ENCODE measurements at places on chromosomes 7 and 10. TPM values are rescaled to one million over a fixed set of nuclear protein-coding genes. Genes with fewer than 3 reads are reported as not detected.

- no peak overlapping the region for H3K4me3 ChIP-seq
- no peaks in the 10 kb centered on the region for H3K27me3 ChIP-seq
- no peak for DNase-seq
Observed at GRCh38 chr10:24777196-24777595, 53.5 kb upstream of the ARHGAP21 start.

MOGAT3 gene
- not detected for total RNA-seq

ACHE gene
- 1.7 TPM for total RNA-seq

DNA sequence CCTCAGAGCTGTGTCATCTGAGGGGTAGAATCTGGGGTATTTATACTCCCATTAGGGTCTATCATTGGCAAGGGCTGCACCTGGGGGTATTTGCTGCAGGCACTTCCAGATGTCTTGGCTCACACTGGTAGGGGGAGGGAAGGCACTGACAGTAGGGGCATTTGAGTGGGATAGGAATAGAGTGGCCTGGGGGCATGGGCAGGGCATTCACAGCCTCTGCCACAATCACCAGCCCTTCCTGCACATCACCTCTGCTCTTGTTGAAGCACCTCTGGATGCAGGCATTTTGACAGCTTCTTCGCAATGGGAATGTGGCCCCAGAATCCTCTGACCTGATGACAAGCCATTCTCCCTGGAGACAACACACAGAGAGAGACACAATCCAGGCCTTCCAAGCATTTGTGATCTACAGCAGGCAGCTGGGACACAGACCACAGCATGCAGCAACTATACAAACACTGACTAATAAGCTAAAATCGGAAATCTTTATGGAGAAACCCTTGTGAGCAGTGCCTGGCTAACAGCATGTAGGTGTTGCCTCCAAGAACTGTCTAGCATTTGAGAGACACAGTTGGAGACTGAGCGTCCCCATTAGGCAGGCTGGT lies 178.5 kb downstream of the KCNMA1 start:
- DNase-seq = no peak
- H3K4me1 ChIP-seq = no peaks in the 10 kb centered on the region
- no peak overlapping the region for H3K27ac ChIP-seq
- no peak overlapping the region for H3K4me3 ChIP-seq
- H3K36me3 ChIP-seq = no peaks in the 10 kb centered on the region

AS3MT gene
- 10.4 TPM for total RNA-seq

MALRD1 gene
- 0.84 TPM for total RNA-seq

CEP41 gene
- 29.3 TPM for total RNA-seq

GRCh38 chr10:26478061-26478460 lies 39.9 kb downstream of the APBB1IP start:
- H3K4me1 ChIP-seq = no peaks in the 10 kb centered on the region
- H3K36me3 ChIP-seq = no peaks in the 10 kb centered on the region
- no peak for DNase-seq
- H3K4me3 ChIP-seq = no peak overlapping the region

DNA sequence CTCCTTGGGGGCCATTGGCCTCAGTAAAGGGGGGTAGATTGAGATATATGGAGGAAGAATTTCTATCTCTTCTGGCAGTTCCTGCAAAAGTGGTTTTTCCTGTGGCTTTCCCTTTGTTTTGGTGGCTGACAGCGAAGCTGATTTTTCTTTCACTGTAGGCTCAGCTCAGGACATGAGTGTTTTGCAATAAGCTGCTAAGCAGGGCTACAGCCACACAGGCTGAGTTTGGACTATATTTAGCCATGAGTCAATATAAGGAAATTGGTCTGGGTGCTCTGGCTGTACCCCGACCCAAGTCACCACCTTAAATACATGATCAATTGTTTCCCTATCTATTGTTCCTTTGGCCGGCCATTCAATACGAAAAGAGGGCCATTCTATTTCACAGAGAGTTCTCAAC lies 212.7 kb upstream of the KCND2 start:
- no peak overlapping the region for H3K4me3 ChIP-seq
- no peaks in the 10 kb centered on the region for H3K27me3 ChIP-seq
- H3K36me3 ChIP-seq = no peaks in the 10 kb centered on the region
- H3K27ac ChIP-seq = no peak overlapping the region

DNA sequence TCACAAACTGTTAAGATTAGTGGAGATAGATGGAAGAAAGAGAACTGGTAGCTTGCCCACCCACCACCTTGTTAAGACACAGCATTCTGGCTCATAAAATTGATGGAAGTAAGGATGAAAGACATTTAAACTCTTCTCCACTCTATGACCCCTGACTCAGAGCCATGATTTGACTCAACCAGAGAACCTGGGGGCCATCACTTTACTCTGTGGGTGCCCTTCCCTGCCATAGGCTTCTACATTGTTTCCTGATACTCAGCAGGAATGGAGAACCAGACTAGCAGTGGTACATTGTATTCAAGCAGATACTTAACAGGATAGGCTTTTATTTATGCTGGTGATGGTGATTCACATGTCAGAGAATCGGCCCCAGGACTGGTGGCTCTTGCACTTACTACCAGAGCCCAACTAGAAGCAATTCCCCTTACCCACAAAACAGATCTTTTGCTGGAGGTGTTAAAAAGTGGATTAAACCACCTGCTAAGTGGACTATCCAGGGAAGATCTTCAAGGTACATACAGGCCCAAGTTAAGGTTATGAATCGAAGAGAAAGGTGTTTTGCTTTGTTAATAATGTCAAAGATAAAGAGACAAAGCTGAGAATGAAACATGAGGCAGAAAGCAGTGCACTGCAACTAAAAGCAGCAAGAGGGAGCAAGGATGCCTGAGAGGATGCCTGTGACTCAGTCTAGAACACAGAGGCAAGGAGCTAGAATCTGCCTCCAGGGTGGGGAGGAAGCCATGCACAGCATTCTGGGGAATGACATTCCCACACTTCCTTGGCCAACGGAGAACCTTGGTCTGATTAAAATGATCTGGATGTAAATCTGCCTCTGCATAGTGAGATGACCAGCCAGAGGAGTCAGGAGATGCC lies 36.0 kb upstream of the GLI3 start:
- no peaks in the 10 kb centered on the region for H3K27me3 ChIP-seq
- H3K36me3 ChIP-seq = no peaks in the 10 kb centered on the region
- no peak overlapping the region for H3K27ac ChIP-seq
- DNase-seq = no peak
- H3K4me3 ChIP-seq = no peak overlapping the region

BTBD16 gene
- not detected for total RNA-seq

GPR15LG gene
- total RNA-seq = not detected

- peaks cover 37% of the 10 kb centered on the region for H3K4me1 ChIP-seq
- DNase-seq = no peak
- no peak overlapping the region for H3K4me3 ChIP-seq
Observed at GRCh38 chr10:32323051-32323450, 23.9 kb downstream of the EPC1 start.

GRCh38 chr10:90999512-91000172 lies 78.8 kb upstream of the ANKRD1 start:
- H3K27ac ChIP-seq = no peak overlapping the region
- DNase-seq = no peak

DNA sequence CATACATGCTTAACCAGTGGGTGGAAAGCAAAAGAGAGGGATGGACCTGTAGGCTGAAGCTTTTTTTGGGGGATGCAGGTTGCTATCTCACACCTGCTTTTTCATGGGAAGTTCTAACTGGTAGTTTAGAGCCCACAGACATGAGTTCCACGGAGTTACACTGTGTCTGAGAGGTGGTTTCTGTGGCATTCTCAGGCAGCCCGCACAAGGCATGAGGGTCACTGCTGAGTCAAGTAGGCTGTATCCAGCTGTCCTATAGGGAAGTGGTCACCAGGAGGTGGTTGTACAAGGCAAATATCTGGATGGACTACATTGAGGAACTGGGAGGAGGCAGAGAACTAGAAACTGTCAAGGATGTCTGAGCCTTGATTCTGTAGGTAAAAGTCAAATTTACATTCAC lies 351.0 kb upstream of the POM121L12 start:
- H3K27me3 ChIP-seq = no peaks in the 10 kb centered on the region
- no peaks in the 10 kb centered on the region for H3K36me3 ChIP-seq
- no peak overlapping the region for H3K27ac ChIP-seq
- H3K4me1 ChIP-seq = no peaks in the 10 kb centered on the region

GRCh38 chr7:90459888-90460287 lies 9.6 kb upstream of the PTTG1IP2 start:
- no peaks in the 10 kb centered on the region for H3K27me3 ChIP-seq
- DNase-seq = no peak
- peaks cover 6% of the 10 kb centered on the region for H3K36me3 ChIP-seq
- no peak overlapping the region for H3K27ac ChIP-seq
- H3K4me1 ChIP-seq = peaks cover 7% of the 10 kb centered on the region

DNA sequence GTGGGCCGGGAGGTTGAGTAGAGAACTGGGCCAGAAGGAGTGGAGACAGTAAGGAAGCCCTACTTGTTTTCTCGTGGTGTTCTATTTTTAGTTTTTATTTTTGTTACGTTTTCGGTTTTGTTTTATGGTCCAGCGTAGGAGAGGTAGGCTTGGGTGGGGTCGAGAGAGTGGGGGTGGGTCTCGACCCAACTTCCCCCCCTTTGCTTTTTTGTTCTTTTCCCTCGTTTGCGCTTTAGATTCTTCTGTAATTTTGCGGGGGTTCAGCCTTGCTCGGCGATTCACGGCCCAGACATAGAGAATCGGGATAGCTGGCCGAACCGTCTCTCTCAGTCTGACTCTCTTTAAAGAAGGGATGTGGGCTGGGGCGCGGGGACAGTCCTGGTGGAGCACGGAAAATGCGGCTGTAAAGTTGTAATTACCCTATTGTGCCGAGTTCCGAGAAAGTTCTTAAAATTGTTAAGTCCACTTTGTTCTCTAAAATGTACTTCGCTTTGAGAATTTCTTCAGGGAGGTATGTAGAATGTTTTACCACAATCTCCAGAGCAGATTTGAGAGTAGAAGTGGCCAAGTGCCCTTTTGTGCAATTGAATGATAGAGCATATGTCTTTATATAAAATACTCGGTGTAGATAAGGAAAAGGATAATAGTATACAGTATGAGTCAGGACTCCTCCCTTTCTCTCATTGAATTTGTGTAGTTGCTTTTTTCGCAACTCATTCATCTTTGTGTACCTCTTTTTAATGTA lies 816 bp downstream of the DMTF1 start:
- H3K4me1 ChIP-seq = peaks cover 42% of the 10 kb centered on the region
- H3K36me3 ChIP-seq = no peaks in the 10 kb centered on the region
- peak overlapping the region; percentile 98 for H3K4me3 ChIP-seq
- peak; percentile 14 for DNase-seq
- H3K27ac ChIP-seq = peak overlapping the region; percentile 99

GRCh38 chr7:129875745-129876411 lies 76.9 kb downstream of the UBE2H start:
- no peak for DNase-seq
- no peak overlapping the region for H3K27ac ChIP-seq
- no peaks in the 10 kb centered on the region for H3K4me1 ChIP-seq
- no peaks in the 10 kb centered on the region for H3K27me3 ChIP-seq
- H3K4me3 ChIP-seq = no peak overlapping the region

DNA sequence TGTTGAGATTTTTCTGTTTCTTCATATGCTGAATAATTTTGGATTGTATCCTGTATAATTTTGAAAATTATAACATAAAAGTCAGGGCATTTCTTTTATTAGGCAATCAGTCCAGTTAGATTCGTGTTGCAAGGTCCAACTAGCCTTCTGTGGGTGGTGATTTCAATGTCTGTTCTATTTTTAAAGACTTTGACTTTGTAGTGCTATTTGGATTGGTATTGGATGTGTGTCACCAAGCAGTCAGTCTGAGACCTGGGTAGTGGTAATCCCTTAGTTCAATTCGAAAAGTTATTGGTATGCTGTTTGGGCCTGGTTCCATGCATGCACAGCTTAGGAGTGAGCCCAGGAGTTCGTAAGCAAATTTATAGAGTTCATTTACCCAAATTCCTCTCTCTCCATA lies 82.2 kb downstream of the EPDR1 start:
- H3K4me3 ChIP-seq = no peak overlapping the region
- H3K27me3 ChIP-seq = no peaks in the 10 kb centered on the region
- no peaks in the 10 kb centered on the region for H3K4me1 ChIP-seq
- H3K27ac ChIP-seq = no peak overlapping the region

DNA sequence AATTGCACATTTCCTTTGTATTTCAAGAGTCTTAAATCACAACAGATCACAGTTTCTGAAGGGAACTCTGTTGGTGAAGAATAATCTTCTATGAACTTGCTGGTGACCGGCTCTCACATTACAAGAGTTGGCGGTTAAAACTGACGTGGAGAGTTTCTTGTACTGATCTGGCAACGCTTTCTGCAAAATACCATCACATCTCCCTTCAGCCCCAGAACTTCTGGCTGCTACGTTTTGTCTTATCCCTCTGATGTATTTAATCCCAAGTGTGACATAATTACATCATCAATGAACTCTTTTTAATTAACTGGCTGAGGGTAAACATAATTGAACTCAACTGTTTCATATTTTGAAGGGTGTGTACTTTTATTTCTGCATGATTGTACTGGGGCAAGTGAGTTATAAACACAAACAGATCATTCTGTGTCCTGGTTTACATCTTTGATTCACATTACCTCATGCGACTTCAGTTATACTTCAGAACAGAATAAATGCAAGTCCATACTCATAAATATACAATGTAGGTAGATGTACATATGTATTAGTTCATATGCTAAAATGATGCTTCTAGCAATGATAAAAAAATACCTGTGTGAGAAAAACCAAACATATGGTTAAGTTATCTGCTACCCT lies 105.1 kb upstream of the NPVF start:
- H3K4me3 ChIP-seq = no peak overlapping the region
- no peak overlapping the region for H3K27ac ChIP-seq
- no peak for DNase-seq

THSD7A gene
- total RNA-seq = 5.5 TPM

MYH16 gene
- not detected for total RNA-seq

FKBP6 gene
- not detected for total RNA-seq

GDF10 gene
- total RNA-seq = 2.9 TPM

- H3K27ac ChIP-seq = no peak overlapping the region
- DNase-seq = no peak
- peaks cover 2% of the 10 kb centered on the region for H3K36me3 ChIP-seq
- no peak overlapping the region for H3K4me3 ChIP-seq
- H3K4me1 ChIP-seq = peaks cover 3% of the 10 kb centered on the region
- peaks cover 3% of the 10 kb centered on the region for H3K27me3 ChIP-seq
Observed at GRCh38 chr10:13399236-13399635, 51.1 kb upstream of the SEPHS1 start.

ATP6V0A4 gene
- not detected for total RNA-seq

GIMAP4 gene
- not detected for total RNA-seq

GPAM gene
- 21.2 TPM for total RNA-seq

VCL gene
- 64.6 TPM for total RNA-seq

MMRN2 gene
- 0.27 TPM for total RNA-seq

AFAP1L2 gene
- total RNA-seq = 73.6 TPM

DNA sequence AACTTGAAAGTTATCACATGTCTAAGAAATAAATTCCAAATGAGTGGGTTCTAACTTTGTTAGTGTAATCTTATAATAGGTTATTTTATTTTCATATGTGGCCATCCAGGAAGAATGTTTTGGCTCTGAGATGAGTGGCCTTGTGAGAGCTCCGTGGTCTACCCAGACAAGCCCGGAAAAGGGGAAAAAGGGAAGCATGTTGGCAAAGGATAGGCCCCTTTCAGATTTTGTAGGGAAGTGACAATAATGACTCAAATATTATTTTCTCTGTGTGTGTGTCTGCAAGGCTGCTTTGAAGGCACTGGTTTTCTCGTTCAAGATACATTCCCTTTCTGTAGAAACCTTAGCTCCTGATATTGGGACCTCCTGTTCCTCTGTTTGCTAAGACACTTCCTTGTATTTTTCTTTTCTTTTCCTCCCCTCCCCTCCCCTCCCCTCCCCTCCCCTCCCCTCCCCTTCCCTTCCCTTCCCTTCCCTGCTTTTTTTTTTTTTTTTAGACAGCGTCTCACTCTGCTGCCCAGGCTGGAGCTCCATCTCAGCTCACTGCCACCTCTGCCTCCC lies 240.8 kb downstream of the LRMDA start:
- peaks cover 4% of the 10 kb centered on the region for H3K36me3 ChIP-seq
- H3K27me3 ChIP-seq = no peaks in the 10 kb centered on the region
- H3K4me1 ChIP-seq = peaks cover 8% of the 10 kb centered on the region
- DNase-seq = no peak
- H3K4me3 ChIP-seq = no peak overlapping the region

Measured in neural crest cell (in vitro differentiated cells).